GM03348 (cell line): ENCODE measurements at places on chromosomes 4 and X.

DNA sequence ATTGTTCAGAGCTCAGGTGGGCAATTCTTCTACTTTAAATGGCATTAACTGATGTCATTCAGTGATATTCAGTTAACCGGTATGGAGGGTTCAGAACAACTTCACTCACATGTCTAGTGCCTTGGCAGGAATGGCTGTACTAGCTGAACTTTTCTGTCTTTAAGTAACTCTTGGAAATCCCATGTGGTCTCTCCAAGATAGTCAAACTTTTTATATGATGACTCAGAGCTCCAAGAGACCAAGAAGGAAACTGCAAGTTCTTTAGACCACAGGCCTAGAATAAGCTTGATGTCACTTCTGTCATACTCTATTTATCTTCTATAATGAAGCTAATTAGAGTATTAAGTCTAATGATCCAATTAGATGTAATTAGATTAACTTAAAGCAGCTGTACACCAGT lies 24.9 kb downstream of the LHFPL1 start:
- peak; percentile 30 for DNase-seq

GRCh38 chr4:45931154-45931553 lies 192.7 kb downstream of the GABRG1 start:
- no peak for DNase-seq

- no peak for DNase-seq
Measured at GRCh38 chrX:119618439-119618838, 12.2 kb upstream of the NKRF start.

- peak; percentile 75 for DNase-seq
Measured at GRCh38 chr4:138035781-138036258, 206.3 kb downstream of the SLC7A11 start.

DNA sequence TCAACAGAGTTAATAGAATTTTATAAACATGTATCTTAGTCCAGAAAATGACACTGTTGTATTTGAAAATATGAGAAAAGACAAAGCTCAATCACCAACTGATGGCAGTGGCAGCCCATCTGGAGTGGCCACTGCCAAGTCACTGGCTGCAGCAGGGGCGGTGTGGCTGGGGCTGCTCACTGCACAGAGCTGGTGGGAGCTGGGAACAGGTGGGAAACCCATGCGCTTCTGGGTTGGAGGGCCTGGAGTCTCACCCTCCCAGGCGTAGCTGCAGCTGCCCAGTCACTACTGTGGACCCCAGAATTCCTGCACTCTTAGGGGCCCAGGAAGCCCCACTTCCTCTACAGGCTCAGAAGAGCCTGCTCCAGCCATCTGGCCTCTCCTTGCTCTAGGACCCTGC lies 251.8 kb upstream of the NDST4 start:
- DNase-seq, result no peak

DNA sequence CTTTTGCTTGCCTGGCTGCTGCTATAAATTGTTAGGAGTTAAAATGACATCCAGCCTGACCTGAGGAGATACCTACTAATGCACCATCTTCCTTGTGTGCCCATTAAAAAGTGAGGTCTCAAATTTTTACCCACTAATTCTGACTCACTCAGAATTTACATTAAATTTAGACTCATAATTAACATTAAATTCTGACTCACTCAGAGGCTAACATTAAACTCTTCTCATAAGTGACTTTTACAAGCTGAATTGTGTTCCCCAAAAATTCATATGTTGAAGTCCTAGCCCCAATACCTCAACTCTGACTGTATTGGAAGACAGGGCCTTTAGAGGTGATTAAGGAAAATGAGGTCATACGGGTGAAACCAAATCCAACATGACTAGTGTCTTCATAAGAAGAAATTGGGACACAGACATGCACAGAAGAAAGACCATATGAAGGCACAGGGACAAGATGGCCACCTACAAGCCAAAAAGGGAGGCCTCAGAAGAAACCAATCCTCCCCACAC lies 11.8 kb downstream of the CASP6 start:
- no peak for DNase-seq

DNA sequence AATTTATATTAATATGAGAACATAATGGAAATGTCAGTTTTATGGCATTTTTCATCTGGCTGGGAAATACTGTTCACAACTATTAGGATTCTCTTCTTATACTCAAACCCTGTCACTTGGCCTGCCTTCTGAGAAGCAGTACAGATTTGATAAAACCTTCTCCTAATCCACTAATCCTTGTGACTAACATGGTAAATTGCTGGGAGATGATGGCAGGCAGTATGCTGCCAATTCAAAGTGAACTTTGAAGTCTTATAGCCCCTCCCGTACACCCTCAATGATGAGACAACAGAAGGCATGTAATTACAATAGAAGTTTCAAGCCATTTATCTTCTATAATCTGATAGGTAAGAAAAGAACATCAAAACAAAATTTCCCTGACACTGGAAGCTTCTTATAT lies 36.9 kb downstream of the PAQR3 start:
- no peak for DNase-seq

GRCh38 chrX:100316987-100317386 lies 93.1 kb downstream of the PCDH19 start:
- peak; percentile 0 for DNase-seq

DNA sequence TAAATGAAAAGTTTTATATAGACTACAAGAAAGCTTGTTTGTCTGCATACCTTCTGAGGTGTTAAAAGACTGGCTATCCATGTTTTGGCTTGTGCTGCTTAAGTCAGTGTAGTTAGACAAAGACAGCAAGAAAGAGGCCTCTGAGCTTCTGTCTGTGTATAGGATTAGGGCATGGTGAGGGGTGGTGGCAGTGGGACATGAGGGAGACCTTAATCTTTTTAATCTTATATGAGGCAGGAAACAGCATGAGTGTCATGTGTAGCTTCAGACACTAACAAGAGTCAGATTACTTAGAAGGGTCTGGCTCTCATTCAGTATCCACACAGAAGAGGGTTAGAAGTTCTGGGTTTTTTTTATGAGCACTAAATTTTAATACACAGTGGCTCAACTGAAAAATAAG lies 213.3 kb downstream of the GABRG1 start:
- no peak for DNase-seq

GRCh38 chr4:8534611-8535010 lies 45.6 kb upstream of the GPR78 start:
- no peak for DNase-seq

DNA sequence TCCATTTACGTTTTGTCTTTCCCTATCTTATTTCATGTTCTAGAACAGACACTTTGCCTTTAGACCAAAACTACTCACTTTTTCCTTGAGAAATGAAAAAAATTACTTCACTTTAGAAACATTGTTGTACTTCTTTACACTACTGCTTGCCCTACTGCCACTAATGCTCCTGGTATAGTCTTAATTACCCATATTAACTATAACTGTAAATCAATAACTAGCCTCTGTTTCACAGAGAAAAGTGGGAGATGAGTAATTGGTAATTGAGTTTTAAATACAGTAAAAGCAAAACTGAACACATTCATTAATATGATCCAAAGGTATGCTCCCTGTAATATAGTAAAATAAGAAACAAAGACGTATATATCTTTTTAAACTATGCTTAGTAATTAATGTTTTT lies 111.1 kb upstream of the JADE1 start:
- DNase-seq, result no peak

DNA sequence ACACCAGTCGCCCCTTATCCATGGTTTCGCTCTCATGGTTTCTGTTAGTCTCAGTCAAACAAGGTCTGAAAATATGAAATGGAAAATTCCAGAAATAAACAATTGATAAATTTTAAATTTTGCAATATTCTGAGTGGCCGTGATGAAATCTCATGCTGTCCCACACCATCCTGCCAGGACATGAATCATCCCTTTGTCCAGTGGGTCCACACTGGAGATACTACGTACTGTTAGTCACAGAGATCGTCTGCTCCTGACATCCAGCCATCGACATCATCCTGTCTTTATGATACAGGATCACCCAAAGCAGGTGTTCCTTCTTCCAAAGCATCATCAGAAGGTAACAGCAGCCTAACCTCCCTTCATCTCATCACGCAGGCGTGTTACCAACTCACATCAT lies 76.5 kb upstream of the MSX1 start:
- peak; percentile 66 for DNase-seq

DNA sequence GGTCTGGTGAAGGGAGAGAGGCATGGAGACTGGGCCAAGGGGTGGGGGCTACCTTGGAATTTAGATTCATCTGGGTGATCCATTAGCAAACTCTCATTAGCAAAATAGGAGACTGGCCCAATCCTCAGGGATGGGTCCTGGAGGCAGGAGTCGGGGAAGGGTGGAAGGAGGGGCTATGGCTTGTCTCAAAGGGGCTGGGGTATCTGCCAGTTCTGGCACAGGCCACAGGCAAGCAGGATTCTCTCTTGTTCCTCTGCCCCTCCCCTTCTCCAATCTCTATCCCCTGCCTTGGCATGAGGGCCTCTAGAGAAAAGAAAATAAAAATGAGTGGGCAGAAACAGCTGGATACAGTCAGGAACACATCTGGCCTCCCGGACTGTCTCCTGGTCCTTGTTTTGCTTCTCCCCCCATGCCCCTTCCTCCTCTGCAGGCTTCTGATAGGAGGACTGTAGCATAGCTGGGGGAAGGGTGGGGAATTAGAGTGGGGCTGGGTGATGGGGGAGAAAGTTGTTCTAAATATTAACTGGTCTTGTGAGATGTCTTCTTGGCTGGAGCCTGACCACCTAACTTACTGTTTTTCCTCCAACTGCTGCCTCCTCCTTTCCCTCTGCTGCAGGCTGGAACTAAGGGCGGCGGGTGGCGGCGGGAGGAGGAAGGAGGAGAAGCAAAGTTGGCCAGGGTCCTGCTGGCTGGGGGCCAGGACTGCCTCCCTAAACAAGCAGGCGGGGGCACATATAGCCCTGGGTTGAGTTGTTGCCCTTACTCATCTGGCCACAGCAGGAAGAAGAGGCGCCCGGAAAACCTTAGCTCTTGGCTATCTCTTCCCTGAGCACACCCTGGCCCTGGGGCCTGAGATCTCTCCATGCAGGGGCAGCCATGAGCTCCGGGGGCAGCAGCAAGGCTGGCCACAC lies 53.3 kb upstream of the LAS1L start:
- peak; percentile 61 for DNase-seq

DNA sequence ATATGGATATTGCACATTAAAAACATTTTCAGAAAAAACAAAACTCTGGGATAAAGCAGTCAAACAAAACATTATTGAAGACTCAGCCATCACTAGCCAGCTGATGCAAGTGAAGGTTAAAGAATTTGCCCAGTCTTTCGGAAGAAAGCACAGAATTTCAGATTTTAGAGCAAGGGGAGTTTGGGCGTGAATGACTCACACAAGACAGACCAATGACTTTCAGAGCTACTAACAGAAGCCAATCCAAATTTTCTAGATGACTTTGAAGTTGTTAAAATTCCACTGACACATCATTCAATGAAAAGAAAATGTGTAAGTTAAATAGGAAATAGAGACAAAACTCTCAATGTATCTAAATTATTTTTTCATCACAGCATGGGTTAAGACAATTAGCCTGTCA lies 4.0 kb downstream of the MRFAP1L1 start:
- no peak for DNase-seq

DNA sequence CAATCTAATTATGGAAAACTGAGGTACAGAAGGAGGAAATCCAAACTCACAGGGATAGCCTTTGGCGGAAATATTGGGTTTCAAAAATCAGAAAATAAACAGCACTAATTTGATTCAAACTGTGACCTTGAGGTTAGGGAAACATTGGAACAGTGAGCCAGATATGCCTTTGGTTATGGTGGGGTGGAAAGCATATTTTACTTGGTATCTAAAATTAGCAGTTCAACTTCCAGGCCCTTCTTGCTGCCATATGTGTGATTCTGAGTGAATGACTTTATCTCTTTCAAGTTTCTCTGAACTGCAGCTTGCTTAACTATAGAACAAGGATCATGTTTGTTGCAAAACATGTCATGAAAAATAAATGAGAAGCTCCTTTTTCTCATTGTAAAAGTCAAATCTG lies 240.9 kb upstream of the VEGFC start:
- DNase-seq, result no peak

DNA sequence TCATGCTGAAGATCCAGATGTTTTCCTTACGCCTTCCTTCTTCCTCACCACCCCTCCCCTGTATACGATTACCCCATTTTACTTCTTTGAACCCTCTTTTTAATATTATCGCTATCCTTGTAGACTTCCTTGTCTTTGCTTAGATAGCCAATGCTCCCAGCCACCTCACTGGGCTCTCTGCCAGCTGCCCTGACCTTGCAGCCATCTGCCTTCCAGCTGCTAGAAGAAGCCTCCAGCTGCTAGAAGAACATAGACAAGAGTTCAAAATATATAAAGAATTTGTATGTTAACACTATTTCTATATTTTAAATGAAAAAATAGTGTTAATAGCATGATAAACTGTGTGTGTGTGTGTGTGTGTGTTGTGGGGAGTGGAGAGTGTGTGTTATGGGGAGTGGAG lies 374.7 kb downstream of the ANKRD50 start:
- peak; percentile 11 for DNase-seq

- DNase-seq, result no peak
Measured at GRCh38 chr4:20428436-20429160, 176.9 kb downstream of the SLIT2 start.

DNA sequence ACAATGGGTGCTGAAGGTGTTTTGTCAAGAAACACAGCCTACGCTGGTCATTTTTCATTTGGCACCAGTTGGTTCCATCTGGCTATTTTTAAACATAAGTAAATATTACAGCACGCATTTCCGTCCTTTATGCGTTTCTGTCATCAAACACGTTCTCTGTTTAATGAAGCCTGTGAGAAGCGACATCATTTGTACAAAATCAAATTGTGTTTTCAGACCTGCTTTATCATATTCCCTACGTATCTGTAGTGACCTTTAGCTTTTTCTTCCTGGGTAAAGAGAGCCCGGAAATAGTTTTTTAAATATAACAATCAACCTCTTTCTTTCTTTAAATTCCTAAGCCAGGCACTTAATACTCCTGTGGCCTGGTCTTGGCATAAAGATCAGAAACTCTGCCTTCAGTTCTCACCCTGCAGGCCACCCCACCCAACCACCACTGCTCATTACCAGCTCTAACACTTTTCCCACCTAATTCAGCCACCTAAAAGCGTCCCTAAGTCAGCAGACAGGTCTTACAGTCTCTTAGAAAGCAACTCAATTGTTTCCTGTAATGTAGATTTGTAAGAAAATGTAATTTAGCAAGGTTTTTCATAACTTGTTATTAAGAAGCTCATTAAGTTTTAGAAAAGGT lies 30.4 kb downstream of the ACSL1 start:
- no peak for DNase-seq

DNA sequence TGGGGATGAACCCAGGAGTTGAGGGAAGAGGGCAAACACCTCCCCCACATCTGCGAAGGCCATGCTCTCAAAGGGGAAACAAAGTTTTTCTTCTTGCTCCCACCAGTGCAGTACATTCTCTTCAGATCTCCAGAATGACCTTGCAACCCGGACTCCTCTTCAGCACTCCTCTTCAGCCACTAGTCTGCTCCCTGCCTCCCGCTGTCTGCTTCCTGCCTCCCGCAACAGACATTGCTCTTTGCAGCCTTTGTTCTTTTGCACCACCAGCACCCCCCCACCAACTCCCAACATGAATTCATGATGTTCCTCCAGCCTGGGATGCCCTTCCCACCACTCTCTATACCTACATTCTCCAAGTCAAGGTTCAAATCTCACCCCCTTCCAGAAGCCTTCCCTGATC lies 32.1 kb downstream of the UTP14A start:
- no peak for DNase-seq

GRCh38 chr4:10343656-10344055 lies 113.6 kb downstream of the ZNF518B start:
- no peak for DNase-seq

GRCh38 chrX:102976793-102977495 lies 39.9 kb downstream of the RAB40AL start:
- DNase-seq, result peak; percentile 57

- no peak for DNase-seq
Measured at GRCh38 chr4:223913-224497, 81.3 kb downstream of the ZNF732 start.

- no peak for DNase-seq
Measured at GRCh38 chr4:2243681-2244380, 1.9 kb upstream of the HAUS3 start.
